ENCODE measurements at places on chromosomes 4 and X.

- DNase-seq = no peak
These were observed 162.5 kb upstream of the BCOR start for GRCh38 chrX:40260146-40260747.

DNA sequence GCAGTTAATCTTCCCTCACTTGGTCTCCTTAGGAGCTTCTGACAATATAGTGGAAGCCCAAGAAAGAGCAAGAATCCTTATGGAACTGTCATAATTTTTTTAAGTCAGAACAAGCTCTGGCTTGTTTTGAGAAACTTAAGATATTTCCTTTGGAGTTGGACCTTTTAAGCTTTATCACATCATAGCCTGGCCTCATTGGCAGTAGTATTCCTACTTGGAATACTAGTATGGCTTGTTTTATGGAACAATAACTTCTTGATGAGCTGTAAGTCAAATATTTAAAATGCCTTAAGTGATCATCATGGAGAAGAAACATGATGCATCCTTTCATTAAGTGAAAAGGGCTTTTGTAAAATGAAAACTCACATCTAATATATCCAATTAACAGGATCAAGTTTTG is 78.0 kb upstream of the NRK start:
- no peak for DNase-seq

DNA sequence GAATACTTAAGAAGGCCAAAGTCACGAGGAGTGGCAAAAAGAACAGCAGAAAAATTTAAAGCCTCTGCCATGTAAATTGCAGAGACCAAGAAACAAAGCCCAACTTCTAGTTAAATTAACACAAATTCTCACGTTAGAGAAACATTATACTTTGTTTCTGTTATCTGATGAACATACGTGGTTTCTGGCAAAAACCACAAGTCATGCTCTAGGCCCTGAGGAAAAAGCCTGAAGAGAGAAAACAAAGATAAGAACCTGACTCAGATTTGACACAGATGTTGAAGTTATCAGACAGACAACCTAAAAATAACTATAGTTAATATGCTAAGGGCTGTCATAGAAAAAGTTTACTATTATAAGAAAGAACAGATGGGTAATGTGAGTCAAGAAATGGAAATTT is 149.1 kb upstream of the PCDH10 start:
- DNase-seq = peak; percentile 34

DNA sequence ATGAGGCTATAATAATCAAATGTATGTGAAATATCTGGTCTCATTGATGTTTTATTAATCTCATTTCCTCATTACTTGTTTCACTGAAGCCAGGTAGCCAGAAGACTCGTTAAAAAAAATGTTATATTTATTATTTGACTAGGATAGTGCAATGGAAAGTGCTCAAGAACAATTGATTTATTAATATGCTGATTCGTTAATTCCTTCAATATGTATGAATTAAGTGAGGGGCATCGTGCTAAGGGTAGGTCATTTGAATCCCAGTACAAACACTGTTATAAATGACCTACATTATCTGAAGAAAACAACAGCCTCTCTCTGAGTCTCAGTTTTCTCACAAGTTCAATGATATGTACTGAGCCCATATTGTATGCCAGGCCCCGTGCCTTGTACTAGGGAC is 214.2 kb upstream of the GPRIN3 start:
- no peak for DNase-seq

DNA sequence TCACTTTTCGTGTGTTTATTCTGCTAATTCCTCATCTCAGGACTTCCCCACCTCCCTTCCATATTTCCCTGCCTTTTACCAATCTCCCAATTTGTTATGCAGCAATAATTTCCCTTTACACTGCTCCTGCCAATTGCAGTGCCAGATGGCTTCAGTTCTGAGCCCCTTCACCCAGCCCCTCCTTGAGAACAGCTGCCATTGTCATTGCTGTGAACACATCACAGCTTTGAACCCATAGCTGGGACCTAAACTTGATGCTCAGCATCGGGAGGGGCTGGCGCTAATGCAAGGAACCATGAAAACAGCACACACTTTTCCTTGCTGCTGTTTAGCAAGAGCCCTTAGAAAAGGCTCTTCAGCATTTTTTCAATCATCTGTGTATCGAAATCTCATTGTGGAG is 104.9 kb downstream of the ALPK1 start:
- DNase-seq = no peak

DNA sequence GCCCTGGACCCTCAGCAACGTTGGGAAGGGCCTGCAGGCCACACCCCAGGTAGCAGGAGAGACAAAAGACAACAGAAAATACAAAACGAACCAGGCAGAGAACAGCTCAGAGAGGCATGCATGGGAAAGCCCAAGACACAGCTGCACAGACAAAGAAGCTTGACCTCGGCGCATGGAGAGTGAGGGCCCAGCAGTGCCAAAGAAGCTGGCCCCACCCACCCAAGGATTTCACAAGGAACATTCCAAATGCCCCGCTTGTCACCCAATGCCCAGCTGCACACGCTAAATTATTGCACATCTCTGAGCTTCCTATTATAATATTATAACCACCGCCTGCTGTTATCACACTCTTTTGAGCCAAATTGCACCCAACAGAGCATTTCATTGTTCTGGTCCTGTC is 147.7 kb upstream of the TBL1X start:
- DNase-seq = no peak

All from astrocyte of the hippocampus (primary cell).